AML-193 (cell line): ENCODE measurements at places on chromosomes 3 and 15.

DNA sequence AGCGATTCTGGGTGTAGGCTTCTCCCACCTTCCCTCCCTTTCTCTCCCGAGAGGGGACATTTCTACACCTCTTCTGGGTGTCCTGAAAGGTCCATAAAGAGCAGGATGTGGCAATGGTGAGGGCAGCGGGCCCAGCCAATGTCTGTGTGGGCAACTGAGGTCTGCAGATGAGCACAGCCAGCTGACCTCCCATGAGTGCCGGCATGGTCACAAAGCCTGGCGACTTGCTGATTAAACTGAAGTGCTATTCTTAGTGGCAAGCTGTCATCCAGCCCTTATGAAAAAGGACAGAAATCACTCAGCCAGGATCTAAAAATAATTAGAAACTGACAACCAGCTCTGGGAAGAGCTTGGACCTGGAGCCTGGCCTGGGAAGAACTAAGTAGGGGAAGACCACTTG is 124.3 kb upstream of the RGMA start:
- no peak for DNase-seq

DNA sequence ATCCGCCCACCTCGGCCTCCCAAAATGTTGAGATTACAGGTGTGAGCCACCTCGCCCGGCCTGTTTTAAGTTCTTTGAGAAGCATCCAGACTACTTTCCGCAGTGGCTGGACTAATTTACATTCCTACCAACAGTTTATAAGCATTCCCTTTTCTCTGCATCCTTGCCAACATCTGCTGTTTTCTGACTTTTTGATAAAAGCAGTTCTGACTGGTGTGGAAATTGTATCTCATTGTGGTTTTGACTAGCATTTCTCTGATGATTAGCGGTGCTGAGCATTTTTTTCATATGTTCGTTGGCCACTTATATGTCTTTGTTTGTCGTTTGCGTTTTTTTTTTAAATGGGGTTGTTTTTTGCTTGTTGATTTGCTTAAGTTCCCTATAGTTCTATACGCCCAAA is 208.4 kb upstream of the DPPA4 start:
- no peak for DNase-seq

GRCh38 chr3:77699125-77699691 is 659.3 kb downstream of the ROBO2 start:
- DNase-seq: no peak

- no peak for DNase-seq
Observed at GRCh38 chr3:46062679-46063078, 35.4 kb upstream of the XCR1 start.
